Transverse colon (tissue), 4 donors: ENCODE measurements at places on chromosomes 1 and 21.
A peak's percentile ranks its signal among the peaks of the same experiment; 100 is the strongest.

GRCh38 chr1:40612345-40612831, 53.1 kb downstream of the RIMS3 start:
- DNase-seq = peak; percentile 80

DNA sequence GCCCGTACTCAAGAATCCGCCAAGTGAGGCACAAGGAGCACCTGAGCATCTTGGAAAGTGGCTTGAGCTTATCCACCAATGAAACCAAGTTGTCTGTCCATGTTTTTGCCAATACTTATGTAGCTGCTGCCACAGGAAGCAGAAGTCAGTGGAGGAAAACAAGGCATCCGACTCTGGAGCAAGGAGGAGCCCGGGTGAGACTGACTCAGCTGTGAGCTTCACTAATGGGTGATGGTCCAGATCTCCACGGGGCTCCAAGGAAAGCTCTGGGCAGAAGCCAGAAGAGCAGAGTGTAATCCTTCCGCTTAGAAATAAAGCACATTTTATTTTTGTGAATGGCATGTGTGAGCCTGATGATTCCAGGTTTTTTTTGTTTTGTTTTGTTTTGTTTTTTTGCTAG, 12.3 kb upstream of the SSR2 start:
- DNase-seq = no peak

GRCh38 chr1:54255026-54255702, 55.2 kb downstream of the MRPL37 start:
- no peak for DNase-seq

DNA sequence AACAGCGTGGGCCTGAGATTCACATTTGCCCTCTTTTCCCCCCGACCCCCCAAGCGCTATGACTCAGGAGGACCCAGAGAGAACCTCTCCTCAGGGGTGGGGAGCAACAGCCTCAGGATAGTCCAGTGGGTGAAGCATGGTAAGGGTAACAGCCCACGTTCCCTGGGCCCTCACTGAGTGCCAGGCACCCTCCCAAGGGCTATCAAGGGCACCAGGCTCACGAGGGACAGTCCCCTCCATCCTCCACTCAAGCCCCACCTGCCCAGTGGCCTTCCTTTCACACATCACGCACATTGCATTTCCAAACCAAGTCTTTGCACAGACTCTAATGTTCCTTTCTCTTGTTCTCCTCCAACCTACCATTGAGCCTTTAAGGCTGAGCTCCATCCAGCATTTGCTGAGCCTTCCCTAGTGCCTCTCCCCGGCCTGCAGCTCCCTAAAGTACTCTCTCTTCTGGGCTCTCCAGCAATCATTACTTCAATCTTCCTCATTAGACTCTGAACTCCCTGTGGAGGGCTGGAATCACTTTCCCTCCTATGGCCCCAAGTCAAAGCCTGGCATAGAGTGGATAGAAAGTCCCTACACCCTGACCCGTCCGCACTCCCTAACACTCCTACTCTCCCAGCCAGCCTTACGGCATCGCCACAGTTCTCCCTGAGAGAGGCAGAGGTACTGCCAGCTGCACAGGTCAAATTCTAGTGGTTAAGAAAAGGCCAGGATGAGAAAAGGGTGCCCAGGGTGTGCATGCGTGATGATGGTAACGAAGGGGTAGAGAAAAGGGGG, 1.0 kb downstream of the AKR7A2 start:
- DNase-seq = peak; percentile 41

DNA sequence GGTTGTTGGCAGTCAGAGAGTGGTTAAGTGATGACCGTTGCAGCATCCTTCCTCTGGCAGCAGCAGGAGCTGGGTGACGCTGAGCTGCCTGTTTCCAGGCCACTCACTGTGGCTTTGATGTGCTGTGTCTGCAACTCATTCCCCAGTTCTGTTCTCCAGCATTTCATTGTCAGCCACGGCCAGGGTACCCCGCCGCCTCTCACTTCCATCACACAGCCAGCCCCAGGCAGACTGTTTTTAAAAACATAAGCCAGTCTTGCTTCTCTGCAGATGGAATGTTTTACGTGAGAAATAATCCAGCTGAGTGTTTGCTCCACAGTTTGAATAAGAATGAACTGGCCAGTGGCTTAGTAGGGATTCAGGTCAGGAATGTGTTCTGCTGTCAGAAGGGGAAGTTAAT, 21.5 kb upstream of the ST6GALNAC3 start:
- no peak for DNase-seq

DNA sequence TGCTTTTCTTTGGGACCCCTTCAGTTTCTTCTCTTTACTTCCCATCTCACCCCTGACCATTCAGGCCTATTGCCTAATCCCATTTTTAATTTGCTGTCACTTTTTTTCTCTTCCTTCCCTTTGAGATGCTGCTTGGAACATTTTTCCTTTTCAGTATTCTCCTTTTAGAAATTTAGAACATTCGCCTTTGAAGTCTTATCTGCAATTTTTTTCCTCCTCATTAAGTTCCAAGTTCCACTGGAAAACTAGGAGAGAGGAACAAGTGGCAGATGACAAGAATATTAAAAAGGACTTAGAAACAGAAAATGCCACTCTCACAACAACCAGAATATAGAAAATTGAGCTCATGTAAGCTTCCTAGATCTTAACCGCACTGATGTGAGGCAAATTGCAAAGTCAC, 126.6 kb downstream of the PSMG1 start:
- no peak for DNase-seq

- DNase-seq = no peak
Observed at GRCh38 chr21:31186916-31187315, 148.6 kb upstream of the KRTAP19-8 start.

DNA sequence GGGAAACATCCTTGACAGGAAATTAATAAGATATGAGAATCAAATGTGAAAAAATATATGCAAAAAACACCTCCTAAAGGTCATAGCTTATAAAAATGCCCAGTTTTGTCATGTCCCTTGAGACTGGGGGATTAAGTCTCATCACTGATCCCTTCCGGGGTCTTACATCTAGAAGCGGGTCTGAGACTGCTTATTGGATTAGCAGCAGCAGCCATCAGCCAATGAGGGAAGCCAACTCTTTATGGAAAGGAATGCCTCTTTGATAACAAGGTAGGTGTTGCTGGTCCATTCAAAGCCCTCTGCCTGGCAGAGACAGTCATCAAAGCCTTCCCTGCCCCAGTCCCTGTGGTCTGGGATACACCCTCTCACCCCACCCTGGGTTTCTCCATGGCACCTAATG, 3.9 kb upstream of the CACNA1S start:
- DNase-seq = no peak

DNA sequence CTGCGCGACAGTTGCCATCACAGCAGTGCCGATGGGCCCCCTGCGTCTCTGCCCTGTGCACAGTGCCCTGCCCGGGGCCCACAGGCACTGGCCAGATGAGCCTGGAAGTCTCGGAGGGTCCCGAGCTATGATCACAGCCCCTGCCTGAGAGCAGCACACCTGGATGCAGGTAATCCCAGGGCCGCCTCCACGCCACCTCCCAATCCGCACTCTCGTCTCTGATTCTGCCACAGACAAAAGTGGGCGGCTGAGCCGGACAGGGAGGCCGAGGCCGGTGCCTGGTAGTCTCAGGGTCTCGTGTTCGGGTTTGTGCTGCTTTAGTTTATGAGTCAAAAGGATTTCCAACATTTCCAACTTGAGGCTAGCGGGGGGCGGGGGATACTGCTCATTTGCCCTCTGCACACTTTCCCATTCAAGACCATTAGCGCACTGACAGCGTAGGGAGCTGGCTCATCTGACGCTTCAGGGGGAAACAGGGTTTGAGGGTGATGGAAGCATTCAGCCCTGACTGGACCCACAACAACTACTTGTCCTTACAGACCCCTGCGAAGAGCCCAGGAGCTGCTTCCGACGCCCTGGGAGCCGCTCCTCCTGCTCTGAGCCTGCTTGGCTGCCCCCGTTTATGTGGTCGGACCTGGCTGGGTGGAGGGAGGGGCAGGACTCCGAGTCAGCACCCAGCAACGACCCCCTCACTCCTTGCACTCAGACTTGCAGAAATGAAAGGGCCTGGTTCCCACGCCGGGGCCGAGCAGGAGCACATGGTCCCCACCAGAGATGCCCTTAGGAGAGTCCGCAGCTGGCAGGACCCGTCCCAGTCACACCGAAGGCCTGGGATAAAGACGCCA, 1.8 kb upstream of the TTC34 start:
- DNase-seq = no peak

DNA sequence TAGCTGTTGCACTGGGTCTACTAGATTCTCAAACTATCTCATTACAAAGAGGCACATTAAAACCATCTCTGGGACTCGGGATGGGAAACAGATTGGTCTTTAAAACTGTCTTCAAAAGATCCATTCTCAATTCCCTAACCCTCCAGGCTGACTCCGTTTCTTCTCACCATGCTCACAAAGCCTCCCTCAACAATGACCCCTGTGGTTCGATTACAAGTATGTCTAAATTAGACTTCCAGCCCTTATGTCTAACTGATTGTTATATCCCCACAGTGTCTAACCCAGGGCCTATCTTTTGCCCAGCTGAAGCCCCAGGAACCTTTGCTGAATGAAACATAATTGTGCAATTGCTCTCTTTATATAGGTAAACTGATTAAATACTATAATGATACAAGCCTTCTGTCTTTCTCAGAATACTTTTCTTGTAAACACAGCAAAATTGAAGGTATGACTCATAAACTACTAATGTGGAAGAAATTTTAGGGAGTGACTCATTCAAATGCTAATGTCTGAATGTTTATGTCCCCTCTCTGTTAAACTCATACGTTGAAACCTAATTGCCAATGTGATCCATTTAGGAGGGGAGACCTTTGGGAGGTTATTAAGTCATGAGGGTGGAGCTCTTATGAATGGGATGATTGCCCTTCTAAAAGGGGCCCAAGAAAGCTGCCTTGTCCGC, 65.6 kb upstream of the DAB1 start:
- DNase-seq = no peak

GRCh38 chr1:198935306-198935921, 296.6 kb downstream of the PTPRC start:
- DNase-seq = peak; percentile 65
